Activated CD4-positive, alpha-beta memory T cell treated with anti-CD3 and anti-CD28 coated beads, Interleukin-2, amount 10 ng/mL, durations not matched to agents 7 days and 5 days (primary cell): ENCODE measurements at places on chromosomes 1 and 21. TPM values are rescaled to one million over a fixed set of nuclear protein-coding genes. Genes with fewer than 3 reads are reported as not detected.

PRXL2B gene
- 17.0 TPM for total RNA-seq

SPATA21 gene
- not detected for total RNA-seq

- peaks cover 8% of the 10 kb centered on the region for H3K36me3 ChIP-seq
- no peak for DNase-seq
- H3K4me3 ChIP-seq = no peak overlapping the region
- H3K4me1 ChIP-seq = peaks cover 33% of the 10 kb centered on the region
- H3K27ac ChIP-seq = no peak overlapping the region
These were observed 41.9 kb downstream of the UCK2 start for GRCh38 chr1:165869343-165869742.

- no peak overlapping the region for H3K4me3 ChIP-seq
- no peak for DNase-seq
- peaks cover 21% of the 10 kb centered on the region for H3K27me3 ChIP-seq
- H3K27ac ChIP-seq = no peak overlapping the region
- H3K36me3 ChIP-seq = no peaks in the 10 kb centered on the region
- peaks cover 19% of the 10 kb centered on the region for H3K4me1 ChIP-seq
These were observed 14.0 kb upstream of the S100B start for GRCh38 chr21:46618738-46619379.

GRCh38 chr1:55310505-55310971 lies 95.4 kb upstream of the USP24 start:
- no peaks in the 10 kb centered on the region for H3K36me3 ChIP-seq
- no peak for DNase-seq

- no peak overlapping the region for H3K4me3 ChIP-seq
- H3K27ac ChIP-seq = no peak overlapping the region
- DNase-seq = peak; percentile 14
- H3K4me1 ChIP-seq = peaks cover 33% of the 10 kb centered on the region
- no peaks in the 10 kb centered on the region for H3K27me3 ChIP-seq
These were observed 92.1 kb upstream of the EDN2 start for GRCh38 chr1:41576620-41577019.

DNA sequence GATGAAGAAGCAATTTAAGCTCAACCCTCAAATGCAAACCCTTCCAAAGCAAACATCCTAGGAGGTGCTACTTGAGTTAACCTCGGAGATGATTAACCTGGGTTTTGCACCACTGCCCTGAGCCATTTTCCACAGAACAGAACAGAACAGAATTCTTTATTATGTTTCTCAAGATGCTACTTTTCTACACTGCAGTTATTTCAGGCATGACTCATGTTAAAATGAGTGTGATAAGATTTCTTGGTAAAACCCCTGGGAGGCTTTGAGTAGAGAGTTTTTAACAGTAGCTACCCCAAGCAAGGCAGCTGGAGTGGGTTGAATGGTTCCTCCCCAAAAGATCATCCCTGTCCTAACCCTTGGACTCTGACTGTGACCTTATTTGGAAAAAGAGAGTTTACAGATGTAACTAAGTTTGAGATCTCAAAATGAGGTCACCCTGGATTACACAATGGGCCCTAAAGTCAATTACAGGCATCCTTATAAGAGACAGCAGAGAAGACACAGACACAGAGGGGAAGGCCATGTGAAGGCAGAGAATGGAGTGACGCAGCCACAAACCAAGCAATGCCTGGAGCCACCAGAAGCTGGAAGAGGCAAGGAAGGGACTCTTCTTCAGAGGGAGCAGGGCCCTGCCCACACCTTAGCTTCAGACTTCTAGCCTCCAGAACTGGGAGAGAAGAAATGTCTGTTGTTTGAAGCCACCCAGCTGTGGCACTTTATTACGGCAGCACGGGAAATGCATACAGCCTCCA lies 153.4 kb downstream of the ETS2 start:
- H3K27ac ChIP-seq = peak overlapping the region; percentile 78
- H3K4me1 ChIP-seq = peaks cover 31% of the 10 kb centered on the region
- peaks cover 17% of the 10 kb centered on the region for H3K36me3 ChIP-seq
- H3K4me3 ChIP-seq = no peak overlapping the region
- peaks cover under 1% of the 10 kb centered on the region for H3K27me3 ChIP-seq
- no peak for DNase-seq

GRCh38 chr1:173410133-173410793 lies 66.9 kb upstream of the PRDX6 start:
- no peaks in the 10 kb centered on the region for H3K36me3 ChIP-seq
- no peaks in the 10 kb centered on the region for H3K27me3 ChIP-seq
- no peak overlapping the region for H3K4me3 ChIP-seq
- peak overlapping the region; percentile 40 for H3K27ac ChIP-seq
- no peak for DNase-seq
- peaks cover 35% of the 10 kb centered on the region for H3K4me1 ChIP-seq

KRTAP19-1 gene
- not detected for total RNA-seq

GRCh38 chr1:227632325-227632724 lies 69.0 kb downstream of the ZNF678 start:
- H3K27me3 ChIP-seq = no peaks in the 10 kb centered on the region
- H3K36me3 ChIP-seq = peaks cover 13% of the 10 kb centered on the region
- H3K4me3 ChIP-seq = no peak overlapping the region
- DNase-seq = no peak
- no peak overlapping the region for H3K27ac ChIP-seq

TNFSF4 gene
- total RNA-seq = 0.83 TPM

RHD gene
- total RNA-seq = not detected
